ENCODE measurements at places on chromosomes 7 and 10.
A peak's percentile ranks its signal among the peaks of the same experiment; 100 is the strongest.

DNA sequence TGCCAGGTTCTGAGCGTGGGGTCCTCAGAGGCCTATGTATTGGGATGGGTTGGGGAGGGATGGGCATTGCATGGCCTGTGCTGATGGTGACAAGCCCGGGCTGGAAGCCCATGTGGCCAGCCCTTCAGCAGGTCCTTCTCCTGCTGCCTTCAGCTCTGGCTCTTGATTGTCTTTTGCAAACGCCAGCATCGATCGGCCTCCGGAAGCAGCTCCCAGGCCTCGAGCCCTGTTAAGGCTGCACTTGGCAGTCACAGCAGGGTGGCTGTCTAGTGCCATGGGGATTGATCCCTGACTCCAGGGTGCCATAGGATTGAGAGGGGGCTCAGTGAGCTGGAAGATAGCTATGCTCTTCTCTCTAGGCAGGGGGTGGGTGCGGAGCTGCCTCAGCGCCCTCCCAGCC, 51.4 kb downstream of the CDH23 start:
- DNase-seq: no peak

- DNase-seq: no peak
These were observed 753.2 kb downstream of the DNAJB9 start for GRCh38 chr7:109322833-109323232.

- DNase-seq: no peak
These were observed 461.9 kb downstream of the KCNMA1 start for GRCh38 chr10:77175631-77176222.

DNA sequence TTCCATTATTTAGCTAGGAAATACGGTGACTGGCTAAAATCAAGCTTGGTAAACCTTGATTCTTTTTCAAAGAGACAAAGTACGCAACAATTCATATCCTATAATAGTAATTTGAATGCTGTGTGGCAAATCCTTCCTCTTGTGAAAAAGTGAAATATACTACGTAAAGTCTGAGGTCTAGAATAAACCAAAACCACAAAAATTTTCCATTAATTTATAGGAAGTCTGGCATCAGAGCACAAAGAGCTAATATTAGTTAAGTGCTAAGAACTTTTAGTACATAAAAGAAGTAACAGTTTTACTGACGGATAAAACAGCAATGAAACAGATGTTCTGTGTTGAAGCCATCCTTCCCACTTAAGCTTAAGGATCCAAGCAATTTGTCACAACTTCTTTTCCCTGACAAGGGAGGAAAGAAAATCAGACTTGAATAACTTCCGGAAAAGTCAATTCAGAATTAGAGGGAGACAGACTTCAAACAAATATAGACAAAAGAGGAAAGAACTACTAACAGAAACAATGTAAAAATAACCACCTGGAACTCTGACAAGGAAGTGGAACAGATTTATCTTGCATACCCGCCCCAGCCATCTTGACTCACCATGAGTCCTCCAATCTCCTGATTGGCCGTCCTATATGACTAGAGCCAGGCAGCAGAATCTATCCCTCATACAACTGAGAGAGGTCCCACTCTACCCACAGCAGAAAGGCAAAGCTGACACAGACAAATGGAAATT, 34.6 kb downstream of the RHEB start:
- DNase-seq: no peak

GRCh38 chr7:8176370-8177081, 85.4 kb downstream of the ICA1 start:
- no peak for DNase-seq

DNA sequence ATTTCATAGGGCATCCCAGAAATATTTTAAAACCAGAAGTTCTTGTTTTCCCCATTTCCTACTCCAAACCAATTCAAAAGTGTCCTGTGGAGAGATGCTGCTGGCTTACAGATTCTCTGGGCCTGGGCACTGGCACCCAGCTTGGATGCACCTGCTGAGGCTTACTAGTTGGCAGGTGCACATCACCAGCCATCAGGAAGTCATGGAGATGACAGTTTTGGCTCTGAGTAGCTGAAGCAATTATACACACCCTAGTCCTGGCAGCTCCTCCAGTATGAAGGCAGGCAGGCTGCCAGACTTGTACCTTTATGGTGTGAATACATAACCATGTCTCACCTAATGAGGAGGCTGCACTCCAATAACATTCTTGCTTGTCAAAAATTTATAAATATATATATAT, 276.6 kb upstream of the GHITM start:
- DNase-seq: no peak

DNA sequence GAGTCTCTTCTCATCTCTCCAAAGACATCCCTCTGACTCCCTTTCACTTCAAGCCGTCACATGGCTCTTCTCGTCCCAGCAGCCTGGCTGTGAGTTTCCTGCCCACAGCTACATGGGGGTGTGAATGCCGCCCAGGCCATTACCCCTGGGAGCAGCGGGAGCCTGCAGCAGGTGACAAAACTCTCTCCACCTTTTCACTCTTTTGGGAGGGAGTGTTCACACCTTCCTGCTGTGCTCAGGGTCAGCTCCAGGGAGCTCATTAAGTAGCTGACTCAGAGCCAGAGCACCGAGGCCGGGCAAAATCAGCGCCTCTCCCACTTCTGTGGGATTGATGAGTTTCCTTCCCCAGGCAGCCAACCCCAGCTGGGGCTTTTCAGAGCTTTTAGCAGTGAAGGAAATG, 271.3 kb downstream of the TYW1 start:
- DNase-seq: no peak

- DNase-seq: no peak
These were observed 87.3 kb upstream of the EGFR start for GRCh38 chr7:54931532-54931931.

DNA sequence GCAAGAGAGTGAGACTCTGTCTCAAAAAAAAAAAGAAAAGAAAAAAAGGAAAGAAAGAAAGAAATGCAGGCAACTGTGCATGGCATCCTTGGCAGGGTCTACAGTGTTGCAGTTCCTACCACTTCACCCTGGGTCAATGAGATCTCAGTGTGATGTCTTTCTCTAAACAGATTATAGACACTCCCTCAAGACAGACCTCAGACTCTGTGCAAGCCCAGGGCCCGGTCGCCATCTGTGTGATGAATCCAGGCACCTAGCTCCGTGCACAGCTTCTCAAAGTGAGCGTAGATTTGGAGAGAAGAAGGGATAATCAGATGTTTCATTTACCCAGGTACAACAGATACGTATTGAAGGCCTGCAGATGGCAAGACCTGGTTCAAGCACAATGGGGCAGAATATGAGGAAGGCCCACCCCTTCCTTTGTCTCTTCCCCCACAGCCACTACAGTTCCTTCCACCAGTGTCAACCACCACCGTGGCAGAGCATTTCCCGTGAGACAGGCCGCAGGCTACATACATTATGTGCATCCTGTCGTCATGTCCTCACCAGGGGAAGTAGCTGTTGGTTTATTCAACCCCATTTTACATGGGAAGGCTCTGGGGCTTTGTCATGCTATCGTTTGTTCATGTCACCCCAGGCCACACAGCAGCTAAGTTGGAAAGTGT, 471.7 kb upstream of the GALNT17 start:
- DNase-seq: no peak

GRCh38 chr7:126727930-126728391, 524.8 kb downstream of the GRM8 start:
- peak; percentile 17 for DNase-seq

DNA sequence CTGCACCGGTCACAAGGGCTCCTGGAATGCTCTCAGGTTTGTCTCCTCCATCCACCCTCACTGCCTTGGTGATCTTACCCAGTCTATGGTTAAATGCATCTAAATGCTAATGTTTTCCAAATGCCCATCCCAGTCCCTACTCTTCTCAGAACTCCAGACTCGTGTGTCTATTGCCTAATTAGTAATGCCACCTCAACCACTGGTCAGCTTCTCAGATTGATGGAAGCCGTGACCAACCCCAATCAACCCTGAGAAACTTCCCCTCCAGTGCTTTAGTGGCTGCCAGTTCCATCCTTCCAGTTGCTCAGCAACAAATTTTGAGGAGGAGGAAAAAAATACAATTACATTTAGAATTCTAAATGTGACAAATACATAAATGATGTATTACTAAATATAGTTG, 18.6 kb downstream of the NUDCD3 start:
- no peak for DNase-seq

- DNase-seq: no peak
These were observed 133.3 kb upstream of the SAMD8 start for GRCh38 chr10:74977913-74978847.
